ENCODE measurements at places on chromosomes 1 and 21.

- DNase-seq = no peak
These were observed 394 bp upstream of the GRHL3 start for GRCh38 chr1:24318615-24319311.

DNA sequence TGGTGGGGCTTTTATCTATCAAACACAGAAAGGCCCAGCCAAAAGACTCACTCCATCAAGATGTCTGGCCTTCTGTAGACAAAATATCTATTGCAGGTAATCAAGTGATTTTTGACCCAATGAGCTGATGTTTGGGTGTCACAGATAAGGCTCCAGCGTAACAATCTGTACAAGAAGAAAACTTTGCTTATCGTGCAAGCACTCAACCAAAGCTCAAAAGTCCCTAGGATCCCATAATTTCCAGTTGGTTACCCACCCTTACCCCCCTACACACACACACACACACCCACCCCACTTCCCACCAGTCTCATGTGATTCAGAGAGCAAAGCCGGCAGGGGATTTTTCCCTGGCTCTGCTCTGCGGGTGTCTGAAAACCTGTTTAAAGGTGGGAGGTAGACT is 5.8 kb downstream of the ITPKB start:
- DNase-seq = no peak

- DNase-seq = no peak
These were observed 58.9 kb downstream of the WLS start for GRCh38 chr1:68173283-68173935.

DNA sequence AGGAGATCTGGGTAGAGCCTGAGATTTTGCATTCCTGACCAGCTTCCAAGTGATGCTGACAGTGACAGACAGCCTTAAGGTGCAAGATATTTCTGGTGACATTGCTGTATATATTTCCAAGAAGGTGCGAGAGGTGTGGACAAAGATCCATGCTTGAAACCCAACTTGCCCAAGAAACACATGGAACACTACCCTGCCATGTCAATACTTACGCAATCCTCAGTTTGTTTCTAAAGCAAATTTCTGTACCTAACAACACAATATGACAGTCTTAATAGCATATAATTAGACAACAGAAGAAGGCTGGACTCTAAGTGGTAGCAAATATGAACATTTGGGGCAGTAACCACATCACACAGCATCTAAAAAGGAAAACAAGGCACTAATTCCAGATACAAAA is 260.4 kb downstream of the DSCAM start:
- DNase-seq = no peak

- DNase-seq = no peak
These were observed 129.0 kb upstream of the KLHDC7A start for GRCh38 chr1:18351735-18352134.

DNA sequence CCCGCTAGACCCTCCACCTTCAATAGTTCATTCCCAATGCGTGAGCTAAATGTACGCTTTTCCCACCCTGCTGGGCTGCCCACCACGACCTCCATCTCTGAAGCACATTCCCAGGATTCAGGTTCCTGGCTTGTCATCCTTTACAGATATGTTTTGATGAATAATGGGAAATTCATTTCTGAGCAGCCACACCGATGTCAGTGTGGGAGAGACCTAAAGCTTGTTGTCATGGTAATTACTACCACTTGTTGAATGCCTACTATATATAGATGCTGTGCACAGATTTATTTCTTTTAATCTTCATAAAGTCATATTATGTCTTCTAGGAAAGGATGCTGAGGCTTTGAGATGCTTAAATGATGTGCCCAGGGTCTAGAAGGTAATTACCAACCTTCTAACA is 8.0 kb downstream of the RCSD1 start:
- no peak for DNase-seq

- no peak for DNase-seq
These were observed 20.2 kb downstream of the BCL9 start for GRCh38 chr1:147561472-147561840.

DNA sequence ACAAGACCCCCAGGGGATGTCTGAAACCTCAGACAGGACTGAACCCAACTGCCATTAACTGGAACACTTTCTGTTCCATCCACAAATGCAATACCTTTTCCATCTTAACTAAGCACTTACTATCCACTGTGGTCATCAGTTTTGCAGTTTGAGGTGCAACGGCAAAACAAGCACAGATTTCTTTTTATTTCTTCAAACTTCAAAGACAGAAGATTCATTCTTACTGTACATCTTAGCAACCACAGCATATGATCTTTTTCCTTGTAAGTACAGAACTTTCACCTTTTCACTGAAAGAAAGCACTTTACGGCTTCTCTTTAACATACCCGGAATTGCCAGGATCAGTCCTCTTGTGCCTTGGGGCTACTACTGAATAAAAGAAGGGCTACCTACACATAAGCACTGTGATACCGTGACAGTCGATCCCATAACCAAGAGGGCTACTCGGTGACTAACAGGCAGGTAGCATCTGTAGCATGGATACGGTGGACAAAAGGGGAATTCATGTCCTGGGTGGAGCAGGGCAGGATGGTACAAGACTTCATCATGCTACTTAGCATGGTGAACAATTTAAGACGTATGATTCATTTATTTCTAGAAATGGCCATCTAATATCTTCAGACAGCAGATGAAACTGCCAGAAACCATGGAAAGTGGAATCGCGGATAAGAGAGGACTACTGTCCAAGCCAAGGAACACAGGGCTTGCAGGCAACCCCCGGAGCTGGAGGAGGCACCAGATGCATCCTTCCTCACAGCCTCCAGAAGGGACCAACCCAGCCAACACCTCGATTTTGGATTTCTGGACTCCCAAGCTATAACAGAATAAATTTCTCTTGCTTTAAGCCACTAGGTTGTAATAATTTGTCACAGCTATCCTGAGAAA is 18.4 kb downstream of the ERG start:
- no peak for DNase-seq

DNA sequence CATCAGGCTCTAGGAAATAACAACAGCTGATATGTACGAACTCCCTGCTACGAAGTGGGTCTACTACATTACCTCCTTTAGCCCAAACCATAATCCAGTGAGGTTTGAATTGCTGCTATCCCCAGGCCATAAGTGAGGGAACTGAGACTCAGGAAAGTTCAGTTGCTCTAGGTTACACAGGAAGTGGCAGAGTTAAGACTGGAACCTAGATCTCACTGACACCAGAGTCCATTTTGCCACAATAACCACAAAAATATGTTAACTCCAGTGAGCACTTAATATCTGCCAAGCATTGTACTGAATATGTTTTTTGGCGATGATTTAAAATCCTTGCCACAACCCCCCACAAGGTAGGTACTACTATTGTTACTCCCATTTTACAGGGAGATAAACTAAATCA is 8.9 kb upstream of the TADA1 start:
- no peak for DNase-seq

DNA sequence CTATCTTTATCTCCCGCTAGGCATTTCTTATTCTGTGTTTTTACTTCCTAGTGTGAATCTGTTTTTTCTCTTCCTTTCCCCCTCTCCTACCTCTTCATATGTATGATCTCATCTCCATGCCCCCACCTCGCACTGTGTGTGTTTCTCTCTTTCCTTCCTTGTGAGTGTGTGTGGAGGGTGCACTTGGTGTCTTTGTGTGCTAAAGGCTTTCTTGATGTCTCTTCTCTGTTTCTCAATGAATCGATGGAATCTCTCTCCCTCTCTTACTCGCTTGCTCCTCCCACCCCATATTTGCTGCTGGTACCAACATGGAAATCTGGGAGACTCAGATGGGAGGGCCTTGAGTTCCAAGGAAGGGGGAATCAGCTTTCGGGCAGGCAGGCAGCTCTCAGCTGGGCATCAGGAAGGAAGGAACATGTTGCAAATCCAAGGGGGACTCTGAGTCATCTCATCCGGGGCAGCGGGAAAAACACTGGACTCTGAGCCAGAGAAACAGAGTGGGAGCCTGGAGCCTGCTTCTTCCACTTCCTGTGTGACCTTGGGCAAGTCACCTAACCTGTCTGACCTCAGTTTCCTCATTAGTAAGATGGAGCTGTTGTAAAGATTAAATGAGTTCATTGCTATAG is 147.5 kb downstream of the PTPRU start:
- DNase-seq = no peak

DNA sequence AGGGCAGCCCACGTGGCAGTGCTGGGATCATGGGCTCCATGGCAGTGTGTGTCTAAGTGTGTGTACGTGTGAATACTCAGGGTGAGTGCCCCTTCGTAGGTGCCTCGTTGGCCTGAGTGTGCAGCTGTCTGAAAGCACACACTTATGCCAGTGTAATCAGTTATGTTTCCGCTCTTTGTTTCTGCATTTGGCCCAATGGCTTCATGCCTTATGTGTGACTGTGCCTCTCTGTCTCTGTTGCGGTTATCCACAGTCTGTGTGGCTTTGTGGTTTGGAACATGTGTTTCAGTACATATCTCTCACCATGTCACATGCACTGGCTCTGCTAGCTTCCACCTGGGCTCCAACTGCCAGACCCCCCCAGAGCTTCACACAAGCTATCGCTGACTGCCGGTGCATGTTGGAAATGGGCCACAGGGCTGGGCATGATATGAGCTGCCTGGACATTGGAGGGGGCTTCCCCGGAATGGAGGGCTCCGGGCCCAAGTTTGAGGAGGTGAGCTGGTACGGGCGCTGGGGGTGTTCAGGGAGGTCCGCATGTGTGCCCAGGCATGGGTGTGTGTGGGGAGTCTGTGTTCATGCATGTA is 70.3 kb upstream of the TINAGL1 start:
- no peak for DNase-seq

DNA sequence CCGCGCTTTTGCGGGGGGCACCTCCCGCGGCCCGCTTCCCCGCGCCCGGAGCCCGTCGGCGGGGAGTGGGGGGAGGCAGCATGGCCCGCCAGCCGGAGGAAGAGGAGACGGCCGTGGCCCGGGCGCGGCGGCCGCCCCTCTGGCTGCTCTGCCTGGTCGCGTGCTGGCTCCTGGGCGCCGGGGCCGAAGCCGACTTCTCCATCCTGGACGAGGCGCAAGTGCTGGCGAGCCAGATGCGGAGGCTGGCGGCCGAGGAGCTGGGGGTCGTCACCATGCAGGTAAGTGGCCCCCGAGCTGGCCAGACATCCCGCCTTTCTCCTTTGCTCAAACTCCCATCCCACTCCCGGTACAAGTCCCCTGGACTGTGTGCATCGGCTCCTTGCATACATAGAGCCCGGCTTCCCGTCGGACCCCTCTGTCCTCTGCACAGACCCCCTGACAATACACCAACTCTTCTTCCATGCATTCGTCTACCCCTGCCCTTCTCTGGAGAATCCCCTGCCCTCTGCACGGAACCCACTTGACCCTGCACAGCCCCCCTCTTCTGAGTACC is 812 bp downstream of the CACHD1 start:
- no peak for DNase-seq

- no peak for DNase-seq
These were observed 412 bp downstream of the GPR25 start for GRCh38 chr1:200873116-200873670.

GRCh38 chr1:178579562-178579961 is 66.7 kb downstream of the TEX35 start:
- no peak for DNase-seq

DNA sequence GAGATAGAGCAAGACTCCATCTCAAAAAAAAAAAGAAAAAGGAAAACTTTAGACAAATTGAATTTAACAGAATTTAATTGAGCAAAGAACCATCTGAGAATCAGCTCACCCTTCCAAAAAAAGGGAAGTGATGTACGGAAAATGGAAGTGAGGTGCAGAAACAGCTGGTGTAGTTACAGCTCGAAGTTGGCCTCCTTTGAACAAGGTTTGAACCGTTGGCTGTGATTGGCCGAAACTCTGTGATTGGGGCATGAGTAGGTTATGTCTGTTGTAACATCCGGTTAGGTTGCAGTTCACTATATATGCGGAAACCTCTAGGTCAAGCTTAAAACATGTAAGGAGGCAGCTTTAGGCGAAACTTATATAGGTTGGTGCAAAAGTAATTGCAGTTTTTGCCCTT is 97.9 kb upstream of the KIF26B start:
- DNase-seq = no peak

GRCh38 chr1:2610036-2610959 is 22.5 kb downstream of the MMEL1 start:
- DNase-seq = no peak

DNA sequence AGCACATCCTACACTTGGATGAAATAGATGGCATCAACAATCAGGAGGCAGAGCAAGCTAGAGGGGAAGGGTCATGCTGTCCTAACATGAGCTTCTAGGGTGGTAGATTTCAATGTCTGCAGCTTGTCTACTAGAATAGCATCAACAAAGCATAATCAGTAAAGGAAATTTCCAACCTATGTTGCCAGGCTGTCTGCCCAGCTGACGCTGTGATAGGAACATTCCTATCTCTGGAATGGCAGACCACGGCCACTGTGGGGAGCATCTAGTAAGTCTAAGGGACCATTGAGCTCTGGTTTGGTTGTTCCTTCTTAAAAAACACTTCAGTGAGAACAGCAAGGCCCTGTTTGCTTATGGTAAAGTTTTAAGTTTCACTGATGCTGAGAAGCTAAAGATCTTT is 206.8 kb downstream of the PAPPA2 start:
- DNase-seq = no peak

DNA sequence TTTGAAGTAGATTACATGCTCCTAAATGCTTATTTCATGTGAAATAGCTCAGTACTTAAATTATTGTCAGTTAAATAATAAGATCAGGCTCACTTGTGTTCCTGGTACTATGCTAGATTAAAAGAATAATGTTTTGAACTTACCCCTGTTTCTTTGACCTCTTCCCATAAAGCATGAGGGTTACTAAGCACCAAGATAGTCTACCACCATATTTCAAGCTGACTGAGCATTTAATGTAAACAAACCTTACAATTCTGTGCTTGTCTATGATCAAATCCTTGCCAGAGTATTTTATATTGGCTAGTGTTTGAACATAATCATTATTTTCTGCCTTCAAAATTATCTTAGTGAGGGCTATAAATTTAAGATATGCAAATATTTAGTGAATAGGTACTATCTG is 98.1 kb downstream of the LHX9 start:
- DNase-seq = no peak

- no peak for DNase-seq
These were observed 2.1 kb upstream of the STRIP1 start for GRCh38 chr1:110032327-110032726.

DNA sequence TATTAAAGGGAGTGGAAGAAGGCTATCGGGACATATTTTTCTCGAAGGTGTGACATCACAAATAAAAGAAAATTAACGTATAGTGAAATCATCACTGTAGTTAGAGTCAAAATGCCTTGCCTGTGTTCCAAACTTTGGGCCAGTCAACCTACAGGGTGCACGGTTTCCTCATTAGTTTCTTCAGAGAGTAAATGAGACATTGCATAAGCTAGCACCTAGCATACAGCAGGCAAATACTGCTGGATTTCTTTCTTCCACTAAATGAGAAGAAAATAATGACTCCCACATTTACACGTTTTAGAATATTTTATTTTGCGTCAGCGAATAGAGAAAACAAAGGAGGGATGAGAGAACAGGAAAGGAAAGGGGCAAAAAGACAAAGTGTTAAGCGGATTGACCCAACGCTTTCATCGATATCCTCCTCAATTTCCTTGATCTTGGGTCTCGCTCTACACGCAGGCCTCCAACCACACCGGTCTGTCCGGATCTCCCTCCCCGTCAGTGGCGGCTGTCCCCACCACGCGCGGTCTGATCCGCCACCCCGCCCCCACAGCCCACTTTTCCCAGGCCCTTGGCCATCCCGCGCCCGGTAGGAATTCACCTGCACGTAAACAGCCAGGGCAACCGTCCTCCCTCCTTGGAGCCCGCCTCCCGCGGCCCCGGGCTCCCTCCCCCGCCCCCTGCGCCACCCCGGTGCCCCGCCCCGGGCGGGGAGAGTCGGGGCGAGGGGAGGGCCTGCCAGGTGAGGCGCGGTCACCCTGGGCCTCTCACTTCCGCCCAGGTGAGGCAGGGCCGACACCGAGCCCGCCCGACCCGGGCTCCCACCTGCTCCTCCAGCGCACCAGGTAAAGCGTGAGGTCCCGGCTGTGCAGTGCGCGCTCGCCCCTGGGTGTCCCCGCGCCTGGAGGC is at the start of gene PATJ:
Gene PATJ (plus strand): TSS at position 770 of the 909 bp plus-strand sequence. CDS start 20,413 bp downstream, outside the sequence.
- DNase-seq = no peak
